ENCODE measurements at places on chromosomes 7 and 10.

GRCh38 chr7:116499168-116500077 lies at the start of gene CAV2:
TSS of gene CAV2 (plus strand) at chr7:116499738. CDS start at chr7:116499782, 44 bp downstream.
- no peak for DNase-seq

- no peak for DNase-seq
Observed at GRCh38 chr10:12262278-12262981, 66.4 kb downstream of the CDC123 start.

- no peak for DNase-seq
Observed at GRCh38 chr10:132107186-132107948, 41.6 kb downstream of the JAKMIP3 start.

GRCh38 chr10:90960355-90960814 lies 39.5 kb upstream of the ANKRD1 start:
- DNase-seq, result no peak

GRCh38 chr7:155191137-155191536 lies 106.5 kb upstream of the INSIG1 start:
- no peak for DNase-seq
